ENCODE measurements at places on chromosomes 4 and X. TPM values are rescaled to one million over a fixed set of nuclear protein-coding genes. Genes with fewer than 3 reads are reported as not detected.

Gene TCEAL2
- total RNA-seq: not detected

GRCh38 chr4:88169298-88169697 is 10.9 kb upstream of the ABCG2 start:
- H3K4me1 ChIP-seq: peaks cover 9% of the 10 kb centered on the region
- H3K27me3 ChIP-seq: no peaks in the 10 kb centered on the region
- DNase-seq: no peak
- H3K27ac ChIP-seq: no peak overlapping the region
- no peaks in the 10 kb centered on the region for H3K36me3 ChIP-seq

GRCh38 chr4:155828628-155829027 is 37.4 kb downstream of the ASIC5 start:
- H3K27ac ChIP-seq: no peak overlapping the region
- H3K4me1 ChIP-seq: no peaks in the 10 kb centered on the region
- no peak for DNase-seq
- H3K36me3 ChIP-seq: no peaks in the 10 kb centered on the region

- no peak overlapping the region for H3K27ac ChIP-seq
- no peaks in the 10 kb centered on the region for H3K36me3 ChIP-seq
- H3K27me3 ChIP-seq: no peaks in the 10 kb centered on the region
- no peaks in the 10 kb centered on the region for H3K4me1 ChIP-seq
Measured at GRCh38 chr4:53089936-53090729, 228.0 kb downstream of the RASL11B start.

Gene FGFRL1
- 43.2 TPM for total RNA-seq

Gene TLR10
- not detected for total RNA-seq

Gene USP17L24
- total RNA-seq: not detected

Gene CAPN6
- 0.09 TPM for total RNA-seq

DNA sequence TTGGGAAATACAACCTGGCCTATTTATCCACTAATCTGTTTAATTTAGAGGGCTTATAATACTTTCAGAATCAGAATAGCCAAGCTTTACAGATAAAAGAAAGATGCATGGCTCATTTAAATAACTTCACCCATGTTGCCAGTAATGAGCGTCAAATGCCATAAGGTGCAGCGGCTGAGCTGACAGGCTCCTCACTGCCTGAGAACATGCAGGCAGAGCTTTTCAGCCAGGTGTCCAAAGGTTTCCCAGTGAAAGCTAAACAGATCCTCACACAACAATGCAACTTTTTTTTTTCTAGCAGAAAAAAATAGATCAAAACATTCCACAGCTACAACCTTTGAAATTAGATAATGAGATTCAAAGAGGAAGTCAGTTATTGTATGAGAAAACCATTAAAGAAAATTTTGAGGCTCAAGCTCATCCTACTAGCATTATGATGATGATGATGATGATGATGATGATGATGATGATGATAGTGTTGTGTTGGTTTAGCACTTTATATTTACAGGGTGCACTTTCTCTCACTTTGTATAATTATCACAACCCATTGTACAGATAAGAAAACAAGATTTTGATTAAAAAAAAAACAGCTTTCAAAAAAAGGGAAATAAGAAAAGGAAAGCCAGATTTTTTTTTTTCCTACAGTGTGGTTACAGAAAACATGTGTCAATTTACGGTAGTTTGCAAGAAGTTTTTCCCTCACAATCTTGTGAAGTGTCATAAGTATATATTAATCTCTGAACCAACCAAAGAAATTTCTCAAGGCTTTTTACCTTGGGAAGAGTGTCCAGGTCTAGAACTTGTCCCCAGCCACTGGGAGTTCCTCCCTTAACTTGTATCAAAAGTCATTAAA is 12.2 kb upstream of the TNIP3 start:
- DNase-seq: no peak
- H3K27me3 ChIP-seq: no peaks in the 10 kb centered on the region
- H3K4me3 ChIP-seq: no peak overlapping the region
- peaks cover 8% of the 10 kb centered on the region for H3K4me1 ChIP-seq
- H3K36me3 ChIP-seq: no peaks in the 10 kb centered on the region
- no peak overlapping the region for H3K27ac ChIP-seq
